CD4-positive, alpha-beta T cell treated with Interleukin-4 for 4 hours (primary cell): ENCODE measurements at places on chromosomes 6 and 20.

DNA sequence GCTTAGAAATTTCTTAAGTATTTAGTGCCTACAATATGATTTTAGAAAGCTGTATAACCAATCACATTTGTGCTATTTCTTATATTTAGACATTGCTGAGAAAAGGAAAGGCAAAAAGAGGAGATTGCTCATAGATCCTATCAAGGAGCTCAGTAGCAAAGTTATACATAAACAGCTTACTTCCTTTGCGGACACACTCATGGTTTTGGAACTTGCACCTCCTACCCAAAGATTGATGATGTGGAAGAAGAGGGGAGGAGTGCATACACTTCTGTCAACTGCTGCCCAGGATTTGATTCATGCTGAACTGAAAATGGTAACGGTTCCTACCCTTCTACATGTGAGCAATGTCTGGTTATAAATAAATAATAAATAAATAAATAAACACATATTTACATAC lies 16.7 kb downstream of the RAD21L1 start:
- no peak for DNase-seq

GRCh38 chr6:7239590-7239948 lies 73.4 kb downstream of the SSR1 start:
- DNase-seq = no peak

DNA sequence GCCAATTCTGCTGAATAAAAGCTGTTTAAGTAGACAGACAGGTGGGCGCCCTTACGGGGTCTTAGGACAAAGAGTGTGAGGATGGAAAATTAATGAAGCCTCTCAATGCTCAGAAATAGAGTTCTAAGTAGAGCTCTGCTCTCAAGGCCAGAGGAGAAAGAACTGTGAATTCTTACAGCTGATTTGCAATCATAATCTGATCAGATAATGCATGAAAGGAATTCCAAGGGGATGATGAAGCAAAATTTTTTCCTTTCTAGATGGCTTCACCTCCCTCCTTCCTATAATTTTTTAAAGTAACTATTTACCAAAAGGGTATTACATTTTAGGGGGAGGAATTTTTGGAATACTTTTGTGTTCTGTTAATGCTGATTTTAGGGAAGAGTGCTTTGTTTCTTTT lies 308.1 kb upstream of the HS3ST5 start:
- DNase-seq = no peak

- DNase-seq = no peak
These were observed 12.3 kb downstream of the CST5 start for GRCh38 chr20:23867152-23867776.

DNA sequence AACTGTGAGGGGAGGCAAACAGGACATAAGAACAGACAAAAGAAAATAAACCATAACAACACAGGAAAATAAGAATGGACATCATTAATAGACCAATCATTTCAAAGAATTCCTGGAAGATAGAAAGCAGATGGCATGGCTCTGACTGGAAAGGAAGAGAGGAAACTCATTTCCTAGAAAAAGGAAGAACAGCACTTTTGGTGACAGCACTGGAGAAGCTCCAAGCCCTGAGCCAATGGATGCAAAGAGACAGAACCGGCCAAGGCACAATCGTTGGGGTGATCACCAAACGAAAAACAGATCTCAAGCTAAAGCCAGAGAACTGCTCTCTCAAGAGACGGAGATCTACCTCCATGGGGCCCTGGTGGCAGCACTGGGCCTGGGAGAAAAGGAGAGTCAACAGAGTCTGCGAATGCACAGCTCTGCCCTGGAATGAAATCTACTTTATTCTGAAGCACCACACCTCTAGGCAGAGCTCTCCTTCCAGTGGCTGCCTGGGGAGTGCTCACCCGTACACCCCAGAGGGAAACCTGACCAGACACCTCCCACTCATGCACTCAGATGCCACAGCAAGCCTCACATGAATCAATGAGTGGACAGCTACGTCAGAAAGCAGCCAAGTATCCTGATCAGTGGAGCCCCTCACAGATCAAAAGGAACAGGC lies 24.2 kb downstream of the KIAA0319 start:
- DNase-seq = no peak

- no peak for DNase-seq
These were observed 77.9 kb downstream of the PCSK2 start for GRCh38 chr20:17304774-17305173.

GRCh38 chr20:51560550-51561307 lies 18.2 kb upstream of the NFATC2 start:
- no peak for DNase-seq

GRCh38 chr6:85887461-85887860 lies 244.8 kb upstream of the SYNCRIP start:
- DNase-seq = no peak

- DNase-seq = no peak
These were observed 13.7 kb downstream of the LMBRD1 start for GRCh38 chr6:69783108-69783507.

- no peak for DNase-seq
These were observed 392 bp downstream of the PSMB8 start for GRCh38 chr6:32843331-32843978.

DNA sequence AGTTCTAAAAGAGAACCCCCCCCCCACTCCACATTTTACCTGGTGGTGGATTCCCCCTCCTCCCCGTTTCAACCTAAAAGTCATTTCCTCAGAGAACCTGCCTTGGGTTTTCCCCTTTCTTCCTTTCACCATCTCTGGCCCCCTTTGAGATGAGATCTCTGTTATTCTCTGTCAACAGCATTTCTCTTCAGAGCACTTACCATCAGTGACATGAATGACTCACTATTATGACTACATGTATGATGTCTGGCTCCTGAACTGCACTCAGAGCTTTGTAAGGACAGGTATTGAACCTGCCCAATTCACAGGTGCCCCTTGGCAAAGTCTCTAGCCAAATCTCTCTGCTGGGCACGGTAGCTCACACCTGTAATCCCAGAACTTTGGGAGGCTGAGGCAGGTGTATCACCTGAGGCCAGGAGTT lies 61.4 kb upstream of the JARID2 start:
- DNase-seq = peak; percentile 46

DNA sequence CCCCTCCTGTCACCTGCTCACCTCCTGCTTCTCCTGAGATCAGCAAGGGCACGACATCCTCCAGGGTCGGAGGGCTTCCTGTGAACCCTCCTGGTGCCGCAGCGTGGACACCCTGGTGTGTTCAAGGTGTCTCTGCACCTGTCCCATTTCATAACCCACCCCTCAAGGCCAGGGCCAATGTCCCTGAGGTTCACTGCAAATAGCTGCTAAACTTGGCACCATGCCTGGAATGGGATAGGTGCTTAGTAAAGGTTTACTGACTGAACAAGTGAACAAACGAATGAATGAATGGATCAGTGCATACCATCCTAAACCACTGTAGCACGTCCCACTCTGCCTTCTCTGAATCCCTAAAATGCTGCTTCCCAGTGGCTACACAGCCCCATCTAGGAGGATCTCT lies 35.0 kb downstream of the SIRPA start:
- no peak for DNase-seq

DNA sequence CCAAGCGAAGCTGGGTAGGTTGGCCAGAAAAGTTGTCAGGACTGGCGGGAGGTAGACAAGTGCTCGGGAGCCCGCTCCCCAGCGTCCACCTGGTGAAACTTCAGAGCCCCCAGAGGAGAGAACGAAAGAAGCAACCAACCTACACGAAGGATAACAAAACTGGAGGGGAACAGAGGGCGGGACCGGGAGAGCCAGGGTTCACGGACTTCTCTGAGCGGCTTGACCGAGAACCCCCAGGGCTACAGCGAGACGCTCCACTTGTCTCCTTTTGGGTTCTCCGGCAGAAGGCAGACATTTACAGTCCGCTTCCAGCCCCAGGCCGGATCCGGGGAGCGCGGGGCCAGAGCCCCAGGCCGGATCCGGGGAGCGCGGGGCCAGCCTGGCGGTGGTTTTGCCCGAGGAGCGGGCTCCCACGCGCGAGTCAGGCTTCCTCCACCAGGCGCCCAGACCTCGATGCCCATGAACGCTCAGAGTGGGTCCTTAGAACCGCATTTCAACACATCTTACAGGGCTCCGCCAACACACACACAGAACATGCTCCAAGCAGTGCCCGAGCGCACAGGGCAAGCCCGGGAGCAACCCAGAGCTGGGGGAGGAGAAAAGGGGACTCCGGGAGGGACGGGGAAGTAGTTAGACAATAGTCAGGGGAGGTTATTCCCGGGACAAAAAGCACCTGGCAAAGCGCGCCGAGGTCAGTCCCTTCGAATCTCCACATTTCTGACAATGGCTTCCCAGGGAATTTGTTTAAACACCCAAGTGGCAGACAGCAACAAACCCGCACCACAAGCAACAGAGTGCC lies 1.1 kb downstream of the PTPRK start:
- DNase-seq = no peak

- no peak for DNase-seq
These were observed 66.6 kb upstream of the ADGRF4 start for GRCh38 chr6:47631797-47632196.

DNA sequence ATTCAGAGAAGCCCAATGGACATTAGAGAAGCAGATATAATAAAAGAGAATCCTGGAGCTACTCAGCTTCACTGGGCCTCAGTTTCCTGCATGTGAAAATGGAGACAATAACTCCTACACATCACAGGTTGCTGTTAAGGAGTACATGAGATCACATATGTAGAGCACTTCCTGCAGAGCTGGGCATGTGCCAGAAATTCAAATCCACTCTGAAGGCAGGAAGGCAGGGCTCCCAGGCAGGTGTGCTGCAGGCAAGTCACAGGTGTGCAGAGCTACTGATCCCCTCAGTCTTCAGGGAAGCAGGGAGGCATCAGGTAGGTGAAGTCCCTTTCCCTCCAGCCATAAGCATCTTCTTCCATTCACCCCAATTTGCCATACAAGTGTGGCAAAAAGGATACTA lies 48.0 kb downstream of the DST start:
- peak; percentile 3 for DNase-seq
